ENCODE measurements at places on chromosomes 5 and 9. TPM values are rescaled to one million over a fixed set of nuclear protein-coding genes. Genes with fewer than 3 reads are reported as not detected.

DNA sequence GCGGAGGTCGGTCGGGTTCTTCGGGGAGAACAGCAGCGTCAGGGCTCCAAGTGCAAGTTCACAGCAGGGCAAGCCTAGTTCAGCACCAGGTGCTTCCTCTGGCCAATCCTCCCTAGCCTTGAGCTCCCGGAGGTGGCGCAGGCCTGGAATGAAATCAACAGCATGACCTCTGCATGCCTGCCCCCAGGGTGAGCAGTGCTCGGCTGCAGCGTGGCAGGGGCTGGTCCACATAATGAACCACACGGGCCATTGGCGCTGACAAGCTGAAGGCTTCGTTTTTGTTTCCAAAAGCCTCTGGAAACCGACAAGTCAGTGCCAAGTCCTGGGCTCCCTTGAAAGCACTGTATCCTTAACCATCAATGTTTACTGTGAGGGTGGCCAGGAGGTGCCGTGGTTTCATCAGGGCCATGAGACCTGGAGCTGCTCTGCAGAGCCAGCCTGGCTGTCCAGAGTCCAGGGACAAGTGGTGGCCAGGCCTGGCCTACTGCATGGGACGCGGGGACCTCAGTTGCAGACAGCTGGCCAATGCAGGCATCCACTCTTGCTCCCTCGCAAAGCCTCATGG is 2.1 kb upstream of the INPP5E start:
- no peak for DNase-seq

CLPTM1L gene
- total RNA-seq, result 98.4 TPM

DNA sequence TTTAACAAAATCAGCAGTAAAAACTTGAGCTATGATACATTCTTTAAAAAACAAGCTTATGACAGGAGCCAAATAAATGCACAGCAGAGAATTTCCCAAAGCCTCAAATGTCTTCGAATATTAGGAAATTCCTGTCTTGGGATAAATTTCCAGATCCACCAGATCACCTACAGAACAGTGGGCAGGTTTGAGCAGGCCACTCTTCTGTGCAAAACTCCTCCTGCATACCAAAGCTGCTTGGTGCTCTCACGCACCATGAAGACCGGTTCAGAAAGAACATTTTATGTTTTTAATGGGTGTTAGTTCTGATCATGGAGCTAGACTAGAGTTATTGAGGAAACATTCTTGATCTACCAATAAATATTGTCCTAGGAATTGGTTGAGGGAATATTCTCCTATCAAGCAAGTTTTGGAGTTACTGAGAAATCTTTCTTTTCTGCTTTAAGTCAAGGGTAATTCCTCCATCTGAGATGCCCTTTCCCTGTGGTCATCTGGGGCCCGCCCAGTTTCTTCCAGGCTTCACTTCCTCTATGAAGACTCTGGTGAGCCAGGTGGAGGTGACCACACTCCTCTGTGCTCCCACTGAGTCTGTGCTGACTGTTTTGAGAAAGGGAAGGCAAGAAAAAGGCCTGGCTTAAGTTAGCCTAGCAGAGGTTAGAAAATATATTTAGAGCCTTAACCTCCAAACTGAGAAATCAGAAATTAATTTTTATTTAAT is 17.9 kb downstream of the TNFSF15 start:
- no peak for DNase-seq

HOMER1 gene
- 21.4 TPM for total RNA-seq

DNA sequence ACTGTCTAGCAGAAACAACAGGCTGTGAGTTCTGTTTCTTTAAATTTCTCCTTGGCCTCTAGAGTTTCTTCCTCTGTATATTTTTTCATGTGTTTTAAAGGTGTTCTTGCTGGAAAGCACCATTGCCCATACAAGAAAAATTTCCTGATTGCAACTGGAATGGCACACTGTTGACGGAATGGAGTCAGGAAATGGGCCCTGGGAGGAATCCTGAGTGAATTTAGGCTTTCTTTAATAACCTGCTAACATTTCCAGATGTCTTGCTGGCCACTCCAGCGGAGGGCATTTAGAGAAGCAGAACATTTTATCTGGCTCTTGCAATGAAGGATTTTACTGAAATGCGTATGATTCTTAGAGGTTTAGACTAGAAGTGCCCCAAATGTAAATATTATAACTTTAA is 736.3 kb downstream of the TAF11L14 start:
- DNase-seq, result no peak

SLC9A3 gene
- total RNA-seq, result 1.5 TPM

DNA sequence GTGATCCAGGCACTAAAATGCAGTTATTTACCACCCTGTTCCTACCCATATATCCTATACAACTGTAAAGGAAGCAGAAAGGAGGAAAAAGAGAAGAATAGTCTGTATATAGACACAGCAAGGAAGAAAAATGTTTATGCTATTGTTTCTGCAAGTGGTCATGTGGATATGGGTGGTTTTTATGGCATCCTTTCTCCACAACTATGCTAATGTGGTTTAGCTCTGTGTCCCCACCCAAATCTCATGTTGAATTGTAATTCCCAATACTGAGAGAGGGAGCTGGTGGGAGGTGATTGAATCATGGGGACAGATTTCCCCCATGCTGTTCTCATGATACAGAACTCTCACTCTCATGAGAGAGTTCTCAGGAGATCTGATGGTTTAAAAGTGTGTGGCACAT is 439.8 kb downstream of the ZSWIM6 start:
- DNase-seq, result no peak

All from HCT116 (cell line).